ENCODE measurements at places on chromosomes 6 and 20.

DNA sequence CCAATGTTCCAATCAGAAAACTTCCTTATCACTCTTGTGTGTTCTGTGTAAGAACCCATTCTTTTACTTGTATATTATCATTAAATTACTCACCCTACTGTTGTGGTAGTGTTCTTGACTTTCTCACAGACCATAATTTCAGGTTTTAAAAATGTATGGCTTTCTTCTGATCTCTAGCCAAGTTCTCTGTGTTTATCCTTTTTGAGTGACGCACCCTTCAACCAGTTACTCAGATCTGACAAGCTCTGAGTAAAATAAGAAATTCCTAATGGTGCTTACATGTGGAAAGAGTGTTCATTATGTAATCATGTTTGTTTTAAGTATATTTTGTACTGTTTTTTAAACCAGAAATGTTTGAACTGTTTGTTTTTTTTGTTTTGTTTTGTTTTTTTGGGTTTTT lies 11.0 kb downstream of the TBPL1 start:
- peak; percentile 84 for DNase-seq

DNA sequence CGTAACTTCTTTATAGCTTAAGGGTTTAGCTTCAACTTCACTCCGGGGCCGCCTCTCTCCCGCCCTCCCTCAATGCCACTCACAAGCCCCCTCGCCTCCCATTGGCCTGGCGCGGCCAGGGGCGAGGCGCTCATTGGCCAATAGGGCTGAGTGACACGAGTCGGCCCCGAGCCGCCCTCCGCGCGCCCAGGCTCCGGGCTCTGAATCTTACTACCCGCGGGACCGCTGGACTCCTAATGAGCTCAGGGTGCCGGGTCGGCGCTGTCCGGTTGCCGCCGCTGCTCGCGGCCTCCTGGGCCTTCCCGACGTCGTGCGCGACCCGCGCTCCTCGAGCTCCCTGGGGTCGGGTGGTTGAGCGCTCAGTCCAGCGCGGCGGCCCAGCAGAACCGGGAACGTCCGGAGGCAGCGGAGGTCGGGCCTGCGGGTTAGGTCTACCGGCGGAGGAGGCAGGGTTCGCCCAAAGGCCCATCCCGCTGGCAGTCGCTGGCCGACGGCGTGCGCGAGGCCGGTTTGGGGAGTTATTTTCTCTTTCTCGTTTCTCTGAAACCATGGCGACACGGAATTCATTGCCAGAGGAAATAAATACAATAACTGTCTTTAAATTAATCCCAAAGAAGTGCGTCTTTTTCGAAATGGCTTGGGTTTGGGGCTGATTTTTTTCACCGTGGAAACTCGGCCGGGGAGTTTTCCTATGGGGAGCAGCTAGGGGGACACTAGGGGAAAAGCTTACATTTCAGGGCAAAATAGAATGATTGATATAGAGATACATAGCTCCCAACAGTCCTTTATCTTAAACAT lies at the start of gene SIM1:
SIM1 (minus strand) TSS at position 19 of the 798 bp plus-strand sequence. CDS start 1,453 bp downstream, outside the sequence.
- DNase-seq: peak; percentile 97

DNA sequence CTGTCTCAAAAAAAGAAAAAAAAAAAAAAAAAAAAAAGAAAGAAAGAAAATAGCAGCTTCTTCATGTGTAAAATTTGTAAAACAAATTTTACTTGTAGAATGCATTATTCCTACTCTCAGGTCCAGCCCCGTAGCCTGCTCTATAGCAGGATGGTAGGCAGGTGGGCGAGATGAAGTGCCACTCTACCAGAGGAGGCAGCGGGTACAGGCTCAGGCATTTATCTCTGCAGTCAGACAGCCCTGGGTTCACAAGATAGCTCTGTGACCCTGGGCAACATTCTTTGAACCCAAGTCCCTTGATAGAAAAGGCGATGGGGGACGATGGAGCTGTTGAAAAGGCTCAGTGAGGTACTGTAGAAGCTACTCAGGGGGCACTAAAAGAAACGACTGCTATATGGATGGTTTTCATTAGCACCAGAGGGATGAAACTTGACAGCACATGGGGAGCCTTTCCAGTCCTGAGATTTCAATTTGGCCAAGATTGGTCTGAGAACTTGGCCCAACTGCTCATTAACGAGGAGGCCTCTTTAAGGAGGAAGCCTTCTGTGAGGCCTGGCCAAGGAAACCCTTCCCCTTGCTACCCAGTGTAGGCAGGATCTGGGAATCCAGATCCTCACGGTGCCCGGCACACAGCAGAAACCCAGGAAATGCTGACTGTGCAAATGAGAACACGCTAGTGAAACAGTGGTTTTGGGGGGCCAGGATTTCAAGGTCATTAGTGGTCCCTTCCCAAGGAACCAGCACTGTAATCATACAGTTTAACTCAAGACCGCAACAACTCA lies 63.1 kb downstream of the MYH7B start:
- DNase-seq: no peak

- DNase-seq: peak; percentile 71
Observed at GRCh38 chr6:143328876-143329275, 121.6 kb downstream of the ADAT2 start.

- DNase-seq: no peak
Observed at GRCh38 chr20:35458388-35458787, 3.0 kb downstream of the CEP250 start.

- DNase-seq: no peak
Observed at GRCh38 chr20:63531686-63532448, 5.3 kb downstream of the PTK6 start.

DNA sequence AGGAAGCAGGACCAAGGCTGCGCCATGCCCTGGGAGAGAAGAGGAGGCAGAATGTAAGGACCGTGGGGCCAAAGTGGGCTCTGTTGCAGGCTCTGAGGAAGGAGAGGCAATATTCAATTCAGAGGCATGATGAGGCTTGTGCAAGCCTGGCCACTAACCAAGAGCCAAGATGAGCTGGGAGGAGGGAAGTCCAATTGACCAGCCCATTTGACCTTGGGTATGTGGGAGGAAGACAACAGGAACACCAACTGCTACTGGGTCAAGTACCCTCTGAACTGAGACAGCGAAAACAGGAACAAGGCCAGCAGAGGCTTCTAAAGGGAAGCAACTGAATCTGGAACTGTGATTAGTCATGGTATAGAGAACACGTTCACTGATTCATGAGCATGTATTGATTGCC lies 779.6 kb downstream of the MAFB start:
- DNase-seq: no peak

- no peak for DNase-seq
Observed at GRCh38 chr6:164230259-164230658, 815.7 kb downstream of the QKI start.

- no peak for DNase-seq
Observed at GRCh38 chr6:12356983-12357972, 67.1 kb downstream of the EDN1 start.

GRCh38 chr20:39758876-39759275 lies 796.7 kb downstream of the DHX35 start:
- DNase-seq: no peak

DNA sequence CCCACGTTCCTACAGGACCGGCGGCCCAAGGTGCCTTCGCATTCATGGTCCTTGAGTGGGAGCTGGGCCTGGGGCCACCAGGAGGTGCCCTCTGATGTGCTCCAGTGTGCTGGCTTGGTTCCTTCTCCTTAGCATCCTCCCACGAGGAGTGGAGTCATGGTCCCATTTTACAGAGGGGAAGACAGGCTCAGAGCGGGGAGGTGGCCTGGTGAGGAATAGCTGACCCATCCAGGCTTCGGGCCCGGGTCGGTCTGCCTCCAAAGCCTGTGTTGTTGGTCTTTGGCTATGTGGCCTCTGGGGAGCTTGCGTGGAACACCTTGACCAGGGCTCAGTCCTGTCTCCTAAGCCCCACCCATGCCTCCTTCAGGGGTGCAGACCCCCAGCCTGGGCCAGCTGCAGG lies 22.8 kb downstream of the RBM38 start:
- DNase-seq: no peak

GRCh38 chr6:19444481-19444880 lies 392.7 kb upstream of the ID4 start:
- DNase-seq: peak; percentile 23

DNA sequence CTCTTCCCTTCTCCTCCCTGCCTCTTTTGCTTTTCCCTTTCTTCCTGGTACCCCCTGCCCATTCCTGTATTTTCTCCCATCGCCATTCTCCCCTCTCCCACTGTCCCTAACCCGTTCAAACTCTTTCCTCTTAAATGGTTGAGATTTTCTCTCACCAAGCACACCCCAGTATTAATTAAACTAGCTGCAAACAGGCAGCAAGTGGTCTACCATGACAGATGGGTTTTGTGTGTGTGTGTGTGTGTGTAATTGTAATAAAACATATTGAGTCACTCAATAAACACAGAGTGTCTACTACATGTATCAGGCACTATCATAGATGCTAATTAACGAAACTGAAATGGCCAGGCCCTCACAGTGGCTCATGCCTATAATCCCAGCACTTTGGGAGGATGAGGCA lies 6.7 kb downstream of the RAET1E start:
- no peak for DNase-seq

GRCh38 chr6:35413911-35414310 lies 38.2 kb upstream of the FANCE start:
- no peak for DNase-seq

GRCh38 chr20:32711346-32711745 lies 31.9 kb downstream of the COMMD7 start:
- no peak for DNase-seq

DNA sequence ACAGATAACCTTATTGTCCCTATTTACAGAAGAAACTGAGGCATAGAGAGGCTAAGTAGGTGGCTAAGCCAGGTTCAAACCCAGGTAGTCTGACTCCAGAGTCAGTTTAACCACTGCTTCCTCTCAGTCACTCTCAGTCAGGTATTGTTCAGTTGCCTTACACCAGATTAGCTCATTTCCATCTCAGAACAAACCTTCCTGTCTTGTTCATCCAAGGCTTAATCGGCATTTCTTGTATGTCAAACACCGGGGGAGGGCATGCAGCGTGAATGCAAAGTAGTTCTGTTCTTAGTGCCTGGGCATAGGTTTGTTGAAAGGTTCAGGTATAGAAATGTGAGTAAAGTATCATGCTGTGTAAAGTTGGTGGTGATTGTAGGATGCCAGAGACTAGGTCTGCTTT lies 51.7 kb downstream of the CTNNBL1 start:
- DNase-seq: no peak

DNA sequence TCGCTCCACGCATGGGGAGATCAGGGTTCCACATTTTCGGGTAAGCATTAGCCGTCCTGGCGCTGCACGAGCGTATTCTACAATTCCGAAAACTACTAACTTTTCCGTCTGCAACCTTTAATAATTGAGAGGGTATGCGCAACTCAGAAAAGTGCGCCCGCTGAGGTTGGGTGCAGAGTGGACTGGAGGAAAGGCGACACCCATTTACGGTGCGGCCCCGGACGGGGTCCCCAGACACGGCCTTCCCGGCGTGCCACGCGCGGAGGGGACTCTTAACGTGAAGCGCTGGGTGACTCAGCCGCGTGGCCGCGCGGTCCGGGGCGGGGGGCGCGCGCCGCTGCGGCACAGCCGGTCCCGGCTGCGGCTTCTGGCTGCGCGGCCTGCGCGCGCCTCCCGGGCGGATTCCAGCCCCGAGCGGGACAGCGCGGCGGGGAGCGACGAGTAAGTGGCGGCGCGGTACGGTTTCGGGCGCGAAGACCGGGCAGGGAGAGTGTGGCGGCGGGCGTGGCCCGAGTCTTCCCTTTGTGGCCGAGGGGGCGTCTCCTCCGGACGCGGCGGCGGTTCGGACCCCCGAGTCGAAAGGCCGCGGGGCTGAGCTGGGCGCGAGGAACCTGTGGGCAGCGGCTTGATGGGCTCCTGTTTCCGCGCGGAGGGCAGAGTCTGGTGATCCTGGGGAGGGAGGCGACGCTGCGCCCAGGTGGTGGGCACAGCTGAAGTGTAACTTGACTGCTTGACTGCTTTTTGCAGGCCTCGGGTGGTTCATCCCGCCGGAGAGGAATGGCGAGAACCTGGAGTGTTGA lies at the start of the genes KCTD20 and PXT1:
KCTD20 (plus strand) TSS at position 330 of the 800 bp plus-strand sequence. CDS start 27,098 bp downstream, outside the sequence.
PXT1 (minus strand) TSS at position 184 of the 800 bp plus-strand sequence. CDS start 16,772 bp downstream, outside the sequence.
- peak; percentile 93 for DNase-seq

DNA sequence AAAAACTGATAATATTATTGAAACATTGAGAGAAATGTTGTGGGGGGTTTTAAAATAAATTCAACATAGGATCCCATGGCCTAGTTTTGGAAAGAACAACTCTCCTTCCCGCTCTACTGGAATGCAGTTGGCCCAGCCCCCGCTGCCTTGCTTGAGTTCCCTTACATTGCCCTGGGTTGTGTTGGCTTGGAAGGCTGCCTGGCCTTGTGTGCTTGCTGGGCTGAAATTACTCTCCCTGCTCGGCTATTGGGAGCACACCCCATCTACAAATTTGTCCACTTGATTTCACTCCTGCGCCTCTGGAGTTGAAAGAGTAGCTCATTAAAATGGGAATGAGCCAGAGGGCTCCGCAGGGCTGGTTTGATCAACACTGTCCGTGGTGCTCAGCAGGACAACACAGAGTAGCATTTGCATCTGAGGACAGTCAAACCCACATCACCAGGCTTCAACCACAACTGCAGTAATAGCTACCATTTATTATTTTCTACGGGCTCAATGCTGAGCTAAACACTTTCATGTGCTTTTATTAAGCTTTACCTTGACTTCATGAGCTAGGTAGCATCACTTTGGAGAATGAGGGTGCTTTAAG lies 35.2 kb downstream of the DOK5 start:
- no peak for DNase-seq

DNA sequence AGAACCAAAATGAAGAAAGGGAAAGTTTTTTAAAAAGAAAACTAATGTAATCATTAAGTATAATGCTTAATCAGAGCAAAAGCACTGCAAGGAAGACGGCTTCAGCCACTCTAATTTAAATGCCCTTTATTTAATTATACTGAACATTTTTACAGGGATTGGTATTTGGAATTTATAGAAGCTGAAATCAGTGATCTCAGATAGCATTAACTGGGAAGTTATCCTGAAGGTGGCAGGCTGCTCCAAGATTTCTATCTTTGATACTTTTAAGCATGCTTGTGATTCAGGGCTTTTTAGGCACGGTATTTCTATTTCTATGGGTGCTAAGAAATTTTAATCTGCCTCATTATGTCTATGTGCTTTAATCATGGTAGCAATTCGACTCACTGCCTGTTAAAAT lies 1.3 kb upstream of the NDUFAF4 start:
- peak; percentile 66 for DNase-seq

- DNase-seq: no peak
Observed at GRCh38 chr6:167420177-167420576, 95.3 kb downstream of the TTLL2 start.

- DNase-seq: no peak
Observed at GRCh38 chr20:32731882-32732266, 11.4 kb downstream of the COMMD7 start.

- DNase-seq: peak; percentile 33
Observed at GRCh38 chr6:31666337-31666965, 571 bp downstream of the CSNK2B start.

DNA sequence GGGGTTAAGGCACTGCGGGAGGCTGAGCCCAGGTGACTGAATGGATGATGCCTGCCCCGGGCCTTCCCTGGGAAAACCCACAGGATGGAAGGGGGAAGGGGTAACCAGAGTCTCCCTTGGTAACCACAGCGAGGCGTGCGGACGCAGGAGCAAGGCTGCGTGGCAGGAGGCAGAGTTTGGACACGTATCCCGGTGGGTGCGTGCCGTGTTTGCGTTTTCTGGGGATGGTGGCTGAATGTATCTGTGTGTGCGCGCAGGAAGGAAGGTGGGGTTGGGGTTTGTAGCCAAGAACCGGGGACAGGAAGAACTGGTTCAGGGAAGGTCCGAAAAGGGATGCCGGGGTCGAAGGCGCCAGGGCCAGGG lies 1.8 kb downstream of the MDGA1 start:
- peak; percentile 26 for DNase-seq

- DNase-seq: no peak
Observed at GRCh38 chr6:38177882-38178583, 358.5 kb downstream of the ZFAND3 start.

- DNase-seq: no peak
Observed at GRCh38 chr6:156658186-156658965, 118.8 kb upstream of the ARID1B start.

- DNase-seq: no peak
Observed at GRCh38 chr6:22883061-22883717, 313.8 kb downstream of the HDGFL1 start.

- peak; percentile 43 for DNase-seq
Observed at GRCh38 chr20:15703171-15703911, 869.9 kb downstream of the KIF16B start.

Measured in ELR (cell line).